ENCODE measurements at places on chromosomes 2 and 18.

- DNase-seq: no peak
These were observed 1.4 kb downstream of the ASB3 start for GRCh38 chr2:53785366-53785765.

GRCh38 chr2:147543056-147543455, 301.8 kb upstream of the ACVR2A start:
- no peak for DNase-seq

DNA sequence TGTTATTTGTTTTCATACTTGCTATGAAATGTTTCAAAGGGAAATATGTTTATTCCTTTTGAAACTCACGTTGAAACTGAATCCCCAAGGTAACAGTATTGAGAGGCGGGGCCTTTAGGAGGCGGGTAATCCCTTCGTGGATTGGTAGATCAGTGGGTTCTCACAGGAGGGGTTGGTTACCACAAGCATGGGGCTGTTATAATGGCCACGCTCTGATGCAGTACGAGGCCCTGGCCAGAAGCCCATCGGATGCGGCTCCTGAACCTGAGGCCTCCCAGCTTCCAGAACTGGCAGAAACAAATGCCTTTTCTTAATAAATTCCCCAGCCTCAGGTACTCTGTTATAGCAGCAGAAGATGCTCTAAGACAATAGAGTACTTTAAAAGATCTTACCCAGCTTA, 135.7 kb downstream of the ASB1 start:
- no peak for DNase-seq

DNA sequence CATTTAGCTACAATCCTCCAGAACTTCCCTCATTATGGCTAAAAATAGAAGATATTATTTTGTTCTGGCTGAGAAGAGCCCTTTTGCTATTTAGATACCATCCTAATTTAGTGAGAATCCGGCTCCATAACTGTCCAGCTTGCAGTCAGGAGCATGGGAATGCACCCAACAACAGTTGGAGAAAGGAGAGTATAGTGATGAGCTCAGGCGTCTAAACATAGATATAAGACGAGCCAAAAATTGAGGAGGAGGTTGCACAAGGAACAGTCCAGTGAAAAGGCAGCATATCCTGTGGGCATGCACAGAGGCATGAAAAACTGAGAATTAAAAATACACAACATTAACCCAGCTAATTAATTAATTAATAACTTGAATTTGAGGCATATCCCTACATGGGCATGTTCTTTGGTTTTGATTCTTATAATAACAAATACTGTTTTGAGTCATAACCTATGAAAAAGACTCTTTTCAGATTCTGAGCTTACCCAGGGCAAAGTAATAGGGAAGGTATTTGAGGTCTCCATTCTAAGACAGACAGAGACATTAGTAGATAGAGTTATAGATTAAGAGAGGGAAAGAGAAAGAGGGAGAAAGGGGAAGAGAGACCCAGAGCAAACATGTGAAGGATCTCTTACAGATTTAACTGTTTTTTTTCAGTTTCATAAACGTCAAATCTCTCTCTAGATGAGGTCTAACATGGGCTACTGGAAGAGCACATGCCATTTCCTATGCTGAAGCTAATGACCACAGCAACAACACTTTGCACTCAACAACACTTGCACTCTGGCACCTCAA, 311.2 kb downstream of the OSR1 start:
- DNase-seq: no peak

- DNase-seq: no peak
These were observed 32.0 kb upstream of the ARL5A start for GRCh38 chr2:151860210-151860609.
